ENCODE measurements at places on chromosomes 12 and 14. TPM values are rescaled to one million over a fixed set of nuclear protein-coding genes. Genes with fewer than 3 reads are reported as not detected.

GRCh38 chr12:128852026-128852698 lies 1.1 kb upstream of the GLT1D1 start:
- peak; percentile 59 for DNase-seq

GRCh38 chr14:90276646-90277367 lies 20.5 kb downstream of the PSMC1 start:
- no peak for DNase-seq

DNA sequence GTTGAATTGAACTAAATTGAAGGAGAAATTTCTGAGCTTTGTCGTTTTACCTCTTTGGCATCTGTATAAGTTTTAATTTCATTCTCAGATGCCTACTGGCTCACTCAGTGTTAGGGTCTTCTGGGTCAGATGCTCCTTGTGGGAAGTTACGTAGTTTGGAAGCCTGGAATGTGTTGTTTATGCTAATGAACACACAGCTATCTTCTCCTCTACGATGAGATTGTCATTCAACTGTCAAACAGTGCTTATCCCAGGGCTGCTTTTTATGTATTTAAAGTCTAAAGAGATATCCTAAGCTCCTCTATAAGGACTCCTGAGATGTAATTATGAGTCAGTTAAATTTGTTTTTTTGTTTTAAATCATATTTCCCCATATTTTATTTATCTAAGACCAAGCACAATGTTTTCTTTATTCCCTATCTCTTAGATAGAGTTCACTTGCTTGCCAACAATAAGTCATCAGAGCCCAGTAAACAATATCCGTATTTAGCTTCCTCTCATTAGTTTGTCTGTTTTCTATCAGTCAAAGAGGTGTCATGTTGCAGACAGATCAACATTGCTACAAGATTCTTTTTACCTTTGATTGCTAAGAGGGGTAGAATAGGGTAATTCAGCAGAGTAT lies 368.0 kb upstream of the PDE3A start:
- DNase-seq = no peak

DNA sequence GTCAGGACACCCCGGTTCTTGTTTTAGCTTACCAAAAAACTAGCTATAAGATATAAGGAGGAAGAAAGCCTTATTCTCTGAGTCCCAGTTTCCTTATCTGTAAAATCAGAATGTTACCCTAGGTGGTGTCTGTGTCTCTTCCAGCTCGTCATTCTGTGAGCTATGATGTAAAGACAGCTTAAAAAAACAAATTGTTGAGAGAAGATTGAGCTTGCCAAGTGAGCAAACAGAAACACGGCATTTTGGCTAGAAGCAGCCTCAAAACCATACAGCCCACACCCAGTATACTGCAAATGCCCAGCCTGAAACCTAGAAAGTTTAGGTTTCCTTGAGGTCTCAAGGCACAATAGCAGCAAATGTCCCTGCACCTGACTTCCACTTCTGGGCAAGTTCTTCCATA lies 151.4 kb downstream of the SSPN start:
- DNase-seq = no peak

GRCh38 chr12:45259675-45260074 lies 43.8 kb downstream of the ANO6 start:
- no peak for DNase-seq

DNA sequence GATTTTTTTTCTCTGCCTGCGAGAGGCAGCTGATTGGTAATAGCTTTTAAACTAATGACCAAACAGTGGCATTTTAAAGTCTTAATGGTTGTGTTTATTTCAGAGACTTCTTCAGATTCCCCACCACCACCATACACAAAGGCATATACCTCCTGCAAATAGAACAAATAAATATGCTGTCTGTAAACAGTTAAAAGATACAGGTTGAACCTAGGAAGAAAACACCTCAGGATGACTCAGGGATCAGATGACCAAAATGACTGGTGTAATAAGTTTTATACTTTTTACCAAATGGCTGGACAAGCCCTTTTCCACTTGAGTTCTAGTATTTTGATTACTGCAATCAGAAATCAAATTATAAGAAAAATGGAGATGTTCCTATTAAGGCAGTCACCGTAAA lies 364.1 kb downstream of the PAWR start:
- DNase-seq = no peak

DNA sequence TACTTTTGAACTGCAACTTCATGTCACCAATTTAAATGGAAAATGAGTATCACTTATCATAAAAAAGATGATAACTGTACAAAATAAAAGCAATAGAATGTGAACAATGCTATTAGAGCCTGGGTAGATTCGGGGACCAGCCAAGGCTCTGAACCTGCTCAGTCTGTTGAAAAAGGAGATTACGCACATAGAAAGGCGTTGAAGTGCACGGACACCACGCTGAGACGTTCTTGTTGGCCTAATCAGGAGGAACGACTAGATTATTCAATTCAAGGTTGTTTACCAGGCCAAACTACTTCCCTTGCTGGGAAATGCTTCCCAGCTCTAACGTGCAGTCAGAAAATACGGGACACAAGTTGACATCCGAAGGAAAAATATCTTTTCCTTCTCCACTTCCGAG lies 23.5 kb upstream of the BDKRB1 start:
- DNase-seq = no peak

GRCh38 chr12:2354151-2354991 lies 301.6 kb downstream of the CACNA1C start:
- DNase-seq = peak; percentile 69

- no peak for DNase-seq
Measured at GRCh38 chr14:61247935-61248334, 33.2 kb downstream of the TMEM30B start.

- DNase-seq = no peak
Measured at GRCh38 chr14:80105488-80105994, 105.8 kb downstream of the DIO2 start.

DNA sequence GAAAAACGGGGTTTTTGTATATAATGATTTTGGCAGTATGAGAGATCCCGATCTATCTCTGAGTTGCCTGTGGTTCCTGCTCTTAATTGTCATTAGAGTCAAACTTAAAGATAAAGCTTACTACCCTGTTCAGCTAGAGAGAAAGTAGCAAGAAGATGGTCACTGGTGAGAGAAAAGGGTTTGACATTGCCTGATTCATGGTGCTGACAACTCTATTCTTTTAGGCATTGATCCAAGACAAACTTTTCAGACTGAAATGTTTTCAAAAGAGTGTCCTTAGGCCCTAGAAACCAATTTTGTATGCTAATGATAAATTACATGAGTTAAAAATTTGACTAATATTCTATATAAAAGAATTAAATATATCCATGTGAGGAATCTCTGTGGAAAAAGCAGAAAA lies 35.1 kb downstream of the PELI2 start:
- no peak for DNase-seq

DNA sequence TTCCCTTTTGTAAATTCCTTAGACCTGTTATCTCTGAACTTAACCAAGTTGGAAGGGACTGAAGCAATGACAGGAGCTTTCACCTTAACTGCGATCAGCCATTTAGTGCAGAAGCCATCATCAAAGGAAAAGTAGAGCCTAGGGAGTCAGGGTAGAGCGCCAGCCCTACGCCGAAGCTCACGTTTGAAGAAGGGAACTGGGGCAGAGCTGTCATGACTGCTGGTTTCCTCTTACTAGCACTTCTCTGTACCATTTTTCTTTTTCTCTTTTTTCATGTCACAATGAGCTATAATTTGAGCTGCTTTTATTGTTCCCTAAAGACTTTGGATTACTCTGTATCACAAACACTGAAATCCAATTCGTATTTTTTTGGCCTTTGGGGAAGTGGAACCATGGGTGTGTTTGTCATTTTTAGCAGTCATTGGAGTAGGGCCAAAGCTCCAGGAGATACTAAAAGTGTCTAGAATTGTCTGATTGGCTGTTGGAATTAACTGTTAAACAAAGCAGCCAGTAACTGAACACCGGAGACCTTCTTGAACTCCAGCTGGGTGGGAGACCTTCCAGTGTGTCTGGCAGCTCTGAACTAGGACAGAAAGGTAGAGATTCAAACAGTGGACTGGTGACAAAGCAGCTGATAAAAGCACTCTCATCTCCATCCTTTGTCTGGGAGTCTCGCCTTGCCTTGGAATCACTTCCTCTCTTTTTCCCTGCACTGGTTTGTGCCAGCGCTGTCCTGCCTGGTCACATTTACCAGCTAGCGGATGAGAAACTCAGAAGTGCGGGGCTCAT lies 9.1 kb downstream of the MTRFR start:
- DNase-seq = no peak

- DNase-seq = no peak
Measured at GRCh38 chr14:45120096-45120495, 14.2 kb downstream of the FKBP3 start.

- DNase-seq = no peak
Measured at GRCh38 chr14:73457041-73457923, 1.1 kb downstream of the NUMB start.

GRCh38 chr14:95486875-95487668 lies 29.4 kb downstream of the SYNE3 start:
- no peak for DNase-seq

- DNase-seq = no peak
Measured at GRCh38 chr12:29517264-29517663, 19.8 kb upstream of the OVCH1 start.

GRCh38 chr14:22668863-22669262 lies 24.7 kb upstream of the OR6J1 start:
- no peak for DNase-seq

- DNase-seq = no peak
Measured at GRCh38 chr12:124162151-124163110, 132.5 kb upstream of the RFLNA start.

- DNase-seq = no peak
Measured at GRCh38 chr12:99066726-99067125, 421.6 kb downstream of the APAF1 start.

DNA sequence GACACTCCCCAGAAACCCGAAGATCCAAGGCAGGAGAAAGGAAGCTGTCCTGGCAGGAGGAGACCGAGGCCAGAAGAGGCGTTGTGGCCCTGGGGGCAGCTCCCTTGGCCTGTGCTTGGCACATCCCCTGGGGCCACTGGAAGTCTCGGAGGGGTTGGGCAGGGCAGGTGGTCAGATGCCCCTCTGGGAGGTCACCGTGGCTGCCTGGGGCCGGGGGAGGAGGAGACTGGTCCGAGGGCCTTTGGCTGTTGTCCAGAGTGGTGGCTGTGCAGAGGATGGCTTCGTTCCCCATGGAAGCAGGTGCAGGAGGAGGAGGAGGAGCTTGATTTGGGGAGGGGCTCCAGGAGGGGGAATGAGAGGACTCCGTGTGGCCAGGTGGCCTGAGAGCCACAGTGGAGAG lies 3.3 kb upstream of the NUDT14 start:
- DNase-seq = no peak

- no peak for DNase-seq
Measured at GRCh38 chr14:42929806-42930480, 1323.3 kb downstream of the LRFN5 start.

GRCh38 chr12:54383041-54383609 lies 1.4 kb downstream of the ZNF385A start:
- DNase-seq = no peak

- DNase-seq = no peak
Measured at GRCh38 chr12:51360315-51360714, 13.8 kb upstream of the CELA1 start.

GRCh38 chr12:20950248-20950647 lies 139.7 kb downstream of the SLCO1B3 start:
- no peak for DNase-seq

The LRRC10 gene
- total RNA-seq = not detected

The GMFB gene
- total RNA-seq = 86.0 TPM

The SOAT2 gene
- not detected for total RNA-seq

The EPYC gene
- total RNA-seq = not detected

The CARMIL3 gene
- total RNA-seq = 0.61 TPM

The KRAS gene
- 18.7 TPM for total RNA-seq

The ALDH1L2 gene
- total RNA-seq = 21.1 TPM

The TAS2R8 gene
- not detected for total RNA-seq

The MANSC4 gene
- total RNA-seq = not detected

The ERBB3 gene
- total RNA-seq = 1.9 TPM

The CLEC7A gene
- total RNA-seq = 27.7 TPM
